ENCODE measurements at places on chromosomes 1 and 21. TPM values are rescaled to one million over a fixed set of nuclear protein-coding genes. Genes with fewer than 3 reads are reported as not detected.

CD52 gene
- 6.2 TPM for total RNA-seq

RBM15 gene
- 25.1 TPM for total RNA-seq

ATP1A4 gene
- total RNA-seq: 0.22 TPM

STK40 gene
- 83.2 TPM for total RNA-seq

FLG gene
- not detected for total RNA-seq

EIF2D gene
- 70.8 TPM for total RNA-seq

CFAP74 gene
- total RNA-seq: 0.72 TPM

OR2L5 gene
- total RNA-seq: 0.23 TPM

GLRX2 gene
- total RNA-seq: 4.1 TPM

OR2T10 gene
- 2.1 TPM for total RNA-seq

Data from ovary (tissue), 10 donors.